ENCODE measurements at places on chromosomes 2 and 18.
A peak's percentile ranks its signal among the peaks of the same experiment; 100 is the strongest.

DNA sequence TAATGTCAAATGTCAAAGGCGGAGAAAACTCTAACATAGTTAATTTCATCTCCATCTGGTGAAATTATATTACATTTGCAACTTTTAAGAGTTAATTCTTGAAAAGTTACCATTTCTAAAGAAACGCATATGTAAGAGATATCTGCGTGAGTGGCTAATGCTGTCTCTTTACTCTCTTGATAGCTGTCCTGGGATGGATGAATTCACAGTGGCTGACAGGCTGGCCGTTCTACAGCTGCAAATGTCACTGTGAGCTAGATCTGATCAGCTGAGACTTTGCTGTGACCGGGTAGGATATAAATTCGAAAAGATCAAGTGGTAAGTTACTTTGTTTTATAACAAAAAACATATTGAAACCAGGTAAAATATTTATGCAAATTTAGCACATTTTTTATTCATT lies 557.1 kb upstream of the DDX18 start:
- H3K27ac ChIP-seq: no peak overlapping the region
- H3K27me3 ChIP-seq: no peaks in the 10 kb centered on the region
- no peak for DNase-seq
- no peak overlapping the region for H3K4me3 ChIP-seq

GRCh38 chr2:26196683-26197418 lies 24.0 kb downstream of the GAREM2 start:
- no peak overlapping the region for H3K27ac ChIP-seq
- no peaks in the 10 kb centered on the region for H3K27me3 ChIP-seq
- no peak for DNase-seq
- no peaks in the 10 kb centered on the region for H3K4me1 ChIP-seq

- no peaks in the 10 kb centered on the region for H3K27me3 ChIP-seq
- no peak overlapping the region for H3K4me3 ChIP-seq
- DNase-seq: no peak
- H3K4me1 ChIP-seq: no peaks in the 10 kb centered on the region
Measured at GRCh38 chr2:120452131-120452530, 106.2 kb downstream of the INHBB start.

- H3K27me3 ChIP-seq: no peaks in the 10 kb centered on the region
- no peak overlapping the region for H3K4me3 ChIP-seq
- H3K4me1 ChIP-seq: no peaks in the 10 kb centered on the region
- H3K27ac ChIP-seq: no peak overlapping the region
Measured at GRCh38 chr2:74902281-74902860, 56.1 kb upstream of the POLE4 start.

- H3K4me1 ChIP-seq: no peaks in the 10 kb centered on the region
- no peak overlapping the region for H3K27ac ChIP-seq
- H3K4me3 ChIP-seq: no peak overlapping the region
- H3K27me3 ChIP-seq: no peaks in the 10 kb centered on the region
- no peak for DNase-seq
Measured at GRCh38 chr18:56815926-56816325, 164.8 kb downstream of the WDR7 start.

- no peaks in the 10 kb centered on the region for H3K36me3 ChIP-seq
- H3K27me3 ChIP-seq: no peaks in the 10 kb centered on the region
- H3K27ac ChIP-seq: peak overlapping the region; percentile 88
- H3K4me1 ChIP-seq: peaks cover 7% of the 10 kb centered on the region
Measured at GRCh38 chr18:24397131-24397693, 412 bp downstream of the OSBPL1A start.

DNA sequence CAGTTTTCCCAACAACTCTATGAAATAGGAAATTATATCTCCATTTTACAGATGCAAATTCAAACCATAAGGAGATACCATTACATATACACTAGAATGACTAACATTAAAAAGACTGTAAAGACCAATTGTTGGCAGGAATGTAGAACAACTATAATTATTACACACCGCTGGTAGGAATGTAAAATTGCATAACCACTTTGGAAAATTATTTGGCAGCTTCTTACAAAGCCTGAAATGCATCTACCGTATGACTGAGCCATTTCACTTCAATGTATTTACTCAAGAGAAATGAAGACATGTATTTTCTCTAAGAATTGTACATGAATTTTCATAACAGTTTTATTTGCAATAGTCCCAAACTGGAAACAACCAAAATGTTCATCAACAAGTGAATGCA lies 189.1 kb upstream of the BCL2L11 start:
- no peak for DNase-seq
- H3K4me1 ChIP-seq: no peaks in the 10 kb centered on the region
- H3K36me3 ChIP-seq: no peaks in the 10 kb centered on the region
- no peak overlapping the region for H3K4me3 ChIP-seq
- no peaks in the 10 kb centered on the region for H3K27me3 ChIP-seq
- H3K27ac ChIP-seq: no peak overlapping the region

- no peaks in the 10 kb centered on the region for H3K4me1 ChIP-seq
- H3K36me3 ChIP-seq: no peaks in the 10 kb centered on the region
- DNase-seq: no peak
- H3K4me3 ChIP-seq: no peak overlapping the region
Measured at GRCh38 chr18:9982711-9983110, 68.9 kb downstream of the VAPA start.

DNA sequence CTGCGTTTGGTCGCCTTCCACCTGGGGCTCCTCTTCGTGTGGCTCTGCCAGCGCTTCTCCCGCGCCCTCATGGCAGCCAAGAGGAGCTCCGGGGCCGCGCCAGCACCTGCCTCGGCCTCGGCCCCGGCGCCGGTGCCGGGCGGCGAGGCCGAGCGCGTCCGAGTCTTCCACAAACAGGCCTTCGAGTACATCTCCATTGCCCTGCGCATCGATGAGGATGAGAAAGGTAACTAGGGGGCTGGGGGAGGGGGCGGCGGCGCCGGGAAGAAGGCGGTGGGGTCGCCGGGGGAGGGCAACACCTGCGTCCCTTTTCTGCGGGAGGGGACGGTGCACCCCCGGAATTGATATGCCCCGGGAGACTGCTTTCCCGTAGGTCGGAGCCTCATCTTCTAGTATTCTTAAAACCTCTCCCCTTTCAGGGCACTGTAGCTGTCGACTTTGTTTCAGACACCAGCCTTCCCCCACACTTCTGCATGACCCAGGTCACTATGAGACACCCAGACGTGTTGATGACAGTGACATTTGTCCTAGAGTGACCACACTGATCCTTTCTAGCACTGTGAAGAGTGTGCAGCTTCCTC lies 755 bp downstream of the SPAST start:
- peak overlapping the region; percentile 70 for H3K27ac ChIP-seq
- no peak for DNase-seq
- no peaks in the 10 kb centered on the region for H3K27me3 ChIP-seq

DNA sequence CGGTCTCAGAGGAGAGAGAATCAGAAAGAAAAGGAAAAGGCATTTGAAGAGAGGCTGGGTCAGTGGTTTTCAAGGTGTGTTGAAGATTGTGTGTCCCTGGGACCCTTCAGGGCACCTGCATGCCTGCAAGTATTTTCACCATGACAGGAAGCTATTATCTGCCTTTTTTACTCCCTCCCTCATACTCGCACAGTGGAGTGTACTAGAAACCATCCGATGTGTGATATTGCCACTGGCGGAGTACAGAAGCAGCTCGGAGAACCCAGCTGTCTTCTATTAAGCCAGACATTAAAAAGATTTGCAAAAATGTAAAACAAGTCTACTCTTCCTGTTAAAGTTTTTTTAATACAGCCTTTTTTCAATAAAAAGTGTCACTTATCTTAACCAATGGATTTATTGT lies 33.7 kb upstream of the RFX8 start:
- no peak for DNase-seq
- H3K4me1 ChIP-seq: no peaks in the 10 kb centered on the region
- no peak overlapping the region for H3K4me3 ChIP-seq
- H3K27ac ChIP-seq: no peak overlapping the region
- no peaks in the 10 kb centered on the region for H3K36me3 ChIP-seq
- H3K27me3 ChIP-seq: no peaks in the 10 kb centered on the region

- peaks cover 28% of the 10 kb centered on the region for H3K36me3 ChIP-seq
- DNase-seq: no peak
- H3K4me1 ChIP-seq: peaks cover 5% of the 10 kb centered on the region
- H3K27ac ChIP-seq: no peak overlapping the region
- no peaks in the 10 kb centered on the region for H3K27me3 ChIP-seq
Measured at GRCh38 chr2:233855345-233855744, 1.0 kb upstream of the HJURP start.

- H3K4me1 ChIP-seq: no peaks in the 10 kb centered on the region
- no peaks in the 10 kb centered on the region for H3K36me3 ChIP-seq
- no peaks in the 10 kb centered on the region for H3K27me3 ChIP-seq
Measured at GRCh38 chr2:176370467-176371171, 101.4 kb downstream of the MTX2 start.

GRCh38 chr2:176601066-176601465 lies 331.8 kb downstream of the MTX2 start:
- no peak overlapping the region for H3K27ac ChIP-seq
- DNase-seq: no peak
- no peak overlapping the region for H3K4me3 ChIP-seq
- H3K4me1 ChIP-seq: no peaks in the 10 kb centered on the region

GRCh38 chr18:45212181-45213039 lies 402.9 kb upstream of the SLC14A2 start:
- no peaks in the 10 kb centered on the region for H3K36me3 ChIP-seq
- no peak overlapping the region for H3K27ac ChIP-seq
- peak; percentile 87 for DNase-seq
- no peaks in the 10 kb centered on the region for H3K27me3 ChIP-seq
- no peak overlapping the region for H3K4me3 ChIP-seq
- H3K4me1 ChIP-seq: no peaks in the 10 kb centered on the region

DNA sequence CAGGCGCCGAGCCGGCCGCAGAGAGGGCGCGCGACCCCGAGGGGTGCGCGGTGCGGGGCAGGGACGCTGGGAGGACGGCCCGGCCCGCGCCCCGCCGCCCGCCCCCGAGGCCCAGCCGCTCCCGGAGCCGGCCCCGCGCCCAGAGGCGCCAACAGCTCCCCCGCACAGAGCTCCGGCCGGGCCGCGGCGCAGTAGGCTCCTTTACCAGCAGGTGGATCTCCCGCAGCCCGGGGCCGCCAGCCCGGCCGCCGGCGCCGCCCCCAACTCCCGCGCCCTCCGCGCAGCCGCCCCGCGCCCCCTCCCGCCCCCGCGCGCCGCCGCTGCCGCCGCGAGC lies 258 bp downstream of the MGAT4A start:
- H3K4me1 ChIP-seq: no peaks in the 10 kb centered on the region
- no peak for DNase-seq
- peaks cover 32% of the 10 kb centered on the region for H3K27me3 ChIP-seq
- H3K36me3 ChIP-seq: no peaks in the 10 kb centered on the region
- peak overlapping the region; percentile 51 for H3K4me3 ChIP-seq

- H3K27ac ChIP-seq: no peak overlapping the region
- no peak overlapping the region for H3K4me3 ChIP-seq
- peaks cover 2% of the 10 kb centered on the region for H3K4me1 ChIP-seq
- DNase-seq: no peak
- no peaks in the 10 kb centered on the region for H3K36me3 ChIP-seq
Measured at GRCh38 chr2:102703748-102704147, 58.1 kb upstream of the TMEM182 start.

DNA sequence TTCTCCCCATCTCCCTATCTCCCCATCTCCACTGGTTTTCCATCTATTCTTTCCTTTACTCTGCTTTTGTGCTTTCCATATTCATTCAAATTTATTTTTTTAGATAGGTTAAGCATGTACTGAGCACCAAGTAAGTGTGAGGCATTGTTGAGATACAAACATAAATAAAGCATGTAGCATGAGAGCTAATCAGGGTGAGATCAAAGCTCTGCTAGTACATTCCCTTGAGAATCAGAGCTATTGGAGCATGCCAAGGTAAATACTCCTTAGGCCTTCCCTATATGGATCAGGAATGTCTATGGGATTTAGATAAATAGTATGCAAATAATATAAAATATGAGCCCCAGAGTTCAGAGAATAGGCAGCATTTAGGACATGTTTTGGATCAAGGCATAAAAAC lies 25.3 kb downstream of the BABAM2 start:
- no peak overlapping the region for H3K4me3 ChIP-seq
- DNase-seq: no peak
- H3K27me3 ChIP-seq: no peaks in the 10 kb centered on the region
- H3K4me1 ChIP-seq: no peaks in the 10 kb centered on the region
- H3K36me3 ChIP-seq: no peaks in the 10 kb centered on the region
- H3K27ac ChIP-seq: no peak overlapping the region

DNA sequence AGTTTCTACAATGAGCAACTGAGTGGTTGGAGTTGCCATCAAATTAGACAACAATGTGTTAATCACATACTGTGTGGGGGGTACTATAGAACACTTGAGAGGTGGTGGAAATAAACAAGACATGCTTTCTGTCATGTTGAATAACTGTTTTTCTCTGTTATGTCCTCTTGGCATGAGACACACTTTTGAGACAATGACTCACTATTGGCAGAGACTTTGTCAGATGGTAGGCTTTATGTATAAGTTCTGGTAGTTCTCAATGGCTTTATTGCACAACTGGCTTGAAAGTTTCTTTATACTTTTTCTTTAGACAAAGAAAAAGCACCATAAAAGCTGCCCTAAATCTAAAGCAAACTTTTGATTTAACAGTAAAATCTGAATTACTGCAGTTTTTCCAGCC lies 578.7 kb downstream of the ADCYAP1 start:
- H3K27ac ChIP-seq: no peak overlapping the region
- no peak overlapping the region for H3K4me3 ChIP-seq
- H3K27me3 ChIP-seq: no peaks in the 10 kb centered on the region
- no peak for DNase-seq

GRCh38 chr2:85472261-85472660 lies 53.7 kb downstream of the SH2D6 start:
- H3K36me3 ChIP-seq: no peaks in the 10 kb centered on the region
- no peak overlapping the region for H3K4me3 ChIP-seq
- no peaks in the 10 kb centered on the region for H3K27me3 ChIP-seq
- peaks cover 8% of the 10 kb centered on the region for H3K4me1 ChIP-seq

GRCh38 chr2:231614559-231615057 lies 21.9 kb downstream of the TEX44 start:
- no peaks in the 10 kb centered on the region for H3K27me3 ChIP-seq
- no peaks in the 10 kb centered on the region for H3K36me3 ChIP-seq
- DNase-seq: no peak
- H3K4me3 ChIP-seq: peak overlapping the region; percentile 68
- H3K4me1 ChIP-seq: peaks cover 9% of the 10 kb centered on the region

DNA sequence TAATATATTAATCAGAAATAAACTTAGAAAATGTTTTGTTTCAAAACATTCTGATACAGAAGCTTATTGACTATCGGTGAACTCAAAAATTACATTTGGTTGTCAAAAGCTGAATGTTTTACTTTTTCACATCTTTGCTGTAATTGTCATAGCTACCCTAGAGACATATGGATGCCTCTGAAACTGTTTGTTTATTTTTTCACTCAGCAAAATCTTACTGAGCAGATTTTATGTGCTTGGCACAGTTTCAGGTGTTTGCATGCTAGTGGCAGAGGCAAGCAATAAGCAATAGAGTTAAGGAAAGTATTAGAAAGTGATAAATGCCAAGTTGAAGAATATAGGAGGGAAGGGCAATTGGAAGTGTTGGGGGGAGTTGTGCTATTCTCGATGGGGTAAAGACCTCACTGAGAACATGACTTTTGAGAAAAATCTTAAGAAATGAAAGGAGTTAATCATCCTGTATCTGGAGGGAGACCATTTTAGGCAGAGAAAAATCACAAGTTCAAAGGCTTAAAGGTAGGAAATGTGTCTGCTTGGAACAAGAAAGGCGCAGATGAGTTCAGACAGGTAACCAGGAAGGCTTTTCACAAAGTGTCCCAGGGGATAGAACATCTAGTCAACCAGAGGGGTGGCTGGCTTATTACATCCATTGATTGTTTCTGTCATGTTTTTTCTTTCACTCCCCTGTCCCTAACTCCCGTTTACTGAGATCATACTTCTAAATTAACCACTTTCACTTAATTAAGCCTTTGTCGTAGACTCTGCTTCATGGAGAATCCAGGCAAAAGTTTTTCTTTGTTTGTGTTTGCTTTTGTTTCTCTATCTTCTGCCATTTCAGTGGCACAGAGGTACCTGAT lies 27.2 kb upstream of the COBLL1 start:
- H3K27ac ChIP-seq: no peak overlapping the region
- H3K4me3 ChIP-seq: no peak overlapping the region
- H3K4me1 ChIP-seq: no peaks in the 10 kb centered on the region

Measured in H1 (cell line).